ENCODE measurements at places on chromosomes 16 and 17.

DNA sequence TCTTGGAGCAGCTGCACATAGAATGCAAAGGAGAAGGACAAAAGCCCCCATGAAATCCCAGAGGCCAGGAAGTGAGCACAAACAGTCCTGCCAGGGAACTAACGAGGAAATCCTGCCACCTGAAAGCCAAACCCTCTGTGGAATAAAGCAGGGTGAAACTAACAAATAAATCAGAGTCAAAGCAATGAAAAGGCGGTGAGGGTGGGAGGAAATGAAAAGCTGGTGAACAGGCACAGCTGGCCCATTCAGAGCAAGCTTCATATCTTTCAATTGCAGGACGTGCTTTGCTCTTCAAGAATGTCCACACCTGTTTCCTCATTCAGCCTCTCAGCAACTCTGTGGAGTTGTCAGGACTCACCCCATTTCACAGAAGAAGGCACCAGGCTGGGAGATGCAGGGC, 108.1 kb downstream of the ABCC12 start:
- no peak for DNase-seq

DNA sequence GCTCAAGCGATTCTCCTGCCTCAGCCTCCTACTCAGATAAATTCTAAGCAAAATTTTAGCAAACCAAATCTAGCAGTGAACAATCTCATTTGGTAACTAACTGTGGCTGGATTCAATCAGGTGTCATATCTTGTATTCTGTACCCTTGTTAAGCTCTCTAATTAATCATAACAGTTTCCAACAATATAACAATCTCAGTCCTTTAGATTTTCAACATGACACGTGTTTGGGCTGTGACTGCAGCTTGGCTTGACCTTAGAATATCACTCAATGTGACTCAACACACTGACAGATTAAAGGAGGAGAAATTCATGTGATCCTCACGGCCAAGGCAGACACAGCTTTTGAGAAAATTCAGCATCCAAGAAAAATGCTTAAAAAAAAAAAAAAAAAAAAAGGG, 133.6 kb downstream of the BANP start:
- DNase-seq: no peak

GRCh38 chr17:41775394-41776226, 10.9 kb downstream of the JUP start:
- DNase-seq: peak; percentile 59

GRCh38 chr17:43784068-43784467, 3.8 kb downstream of the CFAP97D1 start:
- no peak for DNase-seq

DNA sequence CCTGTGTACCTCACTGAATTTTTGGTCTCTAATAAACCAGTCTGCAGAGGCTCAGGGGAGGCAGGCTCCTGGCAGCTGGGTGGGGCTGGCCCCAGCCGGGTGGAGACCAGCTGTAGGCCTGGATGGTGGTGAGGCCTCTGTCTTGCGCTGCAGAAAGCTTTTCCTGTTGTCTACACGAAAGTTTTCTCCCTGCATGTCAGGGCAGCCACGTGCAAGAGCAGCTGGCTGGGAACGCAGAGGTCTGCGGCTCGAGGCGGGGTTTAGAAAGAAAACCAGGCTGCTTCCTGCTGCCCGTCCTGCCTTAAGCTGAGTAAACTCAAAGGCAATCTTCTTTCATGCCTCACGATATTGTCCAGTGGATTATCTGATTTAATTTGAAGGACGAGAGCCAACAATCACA, 2.4 kb downstream of the SERPINF1 start:
- peak; percentile 84 for DNase-seq

DNA sequence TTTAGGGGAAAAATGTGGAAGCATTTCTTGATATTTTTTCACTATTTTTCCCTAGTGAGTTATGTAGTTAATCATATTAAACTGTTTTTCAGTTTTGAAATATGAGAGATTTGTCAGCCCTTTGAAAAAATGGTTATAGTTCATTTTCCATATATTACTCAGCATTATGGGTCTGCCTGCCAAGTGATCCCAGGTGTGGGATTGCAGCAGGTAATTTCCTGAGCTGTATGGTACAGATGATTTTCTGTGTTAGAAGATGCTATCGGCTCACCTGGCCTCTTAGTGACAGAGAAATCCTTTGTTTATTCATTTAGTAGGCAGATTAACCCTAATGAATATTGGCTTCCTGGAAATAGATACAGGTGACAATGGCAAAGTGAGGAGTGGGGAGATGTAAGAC, 275.1 kb upstream of the TBX2 start:
- no peak for DNase-seq

- no peak for DNase-seq
Measured at GRCh38 chr17:74571621-74572270, 4.4 kb upstream of the CD300H start.

DNA sequence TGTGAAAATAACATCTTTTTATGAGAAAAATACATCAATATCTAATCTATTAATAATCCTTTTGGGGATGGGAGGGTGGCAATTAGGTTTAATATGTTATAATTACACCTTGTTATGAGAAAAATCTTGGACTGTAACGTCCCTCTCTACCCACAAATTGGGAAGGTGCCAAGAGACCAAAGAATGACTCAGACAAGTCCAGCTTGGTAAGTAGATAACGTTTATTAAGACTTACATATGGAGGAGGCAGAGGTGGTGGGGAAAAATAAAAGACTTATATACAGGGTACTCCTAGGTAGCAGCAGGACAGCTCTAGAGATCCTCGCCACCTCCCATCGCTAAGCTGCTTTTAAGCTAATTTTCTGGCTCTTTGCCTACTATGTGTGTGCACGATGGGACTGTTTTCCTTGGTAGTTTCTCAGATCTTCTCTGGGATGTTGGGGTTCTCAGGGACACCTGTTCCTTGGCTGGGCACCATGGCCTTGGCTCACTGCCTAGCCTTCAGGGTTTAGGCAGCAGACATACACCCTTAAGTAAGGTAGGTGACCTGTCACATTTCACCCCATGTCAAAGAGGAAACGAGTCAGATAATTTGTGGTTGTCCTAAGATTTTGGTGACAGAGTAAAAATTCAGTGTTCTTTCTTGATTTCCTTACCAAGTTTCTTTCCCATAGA, 31.5 kb downstream of the RBL2 start:
- no peak for DNase-seq

DNA sequence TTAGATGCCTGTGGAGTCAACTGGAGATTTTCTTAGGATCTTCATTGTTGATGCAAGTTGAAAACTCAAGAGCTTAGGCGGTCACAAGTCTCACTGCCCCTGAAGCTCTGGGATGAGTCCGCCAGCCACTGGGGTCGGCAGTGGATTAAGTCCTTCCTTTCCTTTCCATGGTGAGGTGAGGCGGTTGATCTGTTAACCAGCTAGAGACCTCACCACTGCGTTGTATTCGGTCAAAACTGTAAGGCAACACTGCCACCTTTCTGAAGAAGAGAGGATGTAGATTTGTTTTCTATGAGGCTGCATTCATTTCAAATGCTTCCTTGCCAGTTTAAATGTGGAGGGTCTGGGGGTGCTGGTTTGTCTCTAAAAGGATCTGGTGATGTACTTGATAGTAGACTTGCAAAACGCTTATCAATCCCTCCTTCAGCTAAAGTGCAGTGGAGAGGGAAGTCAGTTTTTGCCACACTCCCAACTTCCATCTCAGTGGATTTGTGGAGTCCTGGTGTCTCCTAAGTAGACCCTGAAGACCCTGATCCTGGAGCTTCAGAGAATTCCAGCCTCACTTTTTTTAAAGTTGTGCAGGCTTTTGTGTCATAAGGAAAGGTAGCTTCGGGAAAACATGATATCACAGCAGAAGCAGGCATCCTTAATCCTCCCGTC, 1.7 kb downstream of the MYOCD start:
- DNase-seq: no peak

GRCh38 chr17:80759377-80759673, 214.7 kb downstream of the RPTOR start:
- no peak for DNase-seq

- no peak for DNase-seq
Measured at GRCh38 chr16:84024854-84025253, 17.7 kb downstream of the SLC38A8 start.

Data from Peyer's patch (tissue), 4 donors.